ENCODE measurements at places on chromosomes 5 and 9.
A peak's percentile ranks its signal among the peaks of the same experiment; 100 is the strongest.

DNA sequence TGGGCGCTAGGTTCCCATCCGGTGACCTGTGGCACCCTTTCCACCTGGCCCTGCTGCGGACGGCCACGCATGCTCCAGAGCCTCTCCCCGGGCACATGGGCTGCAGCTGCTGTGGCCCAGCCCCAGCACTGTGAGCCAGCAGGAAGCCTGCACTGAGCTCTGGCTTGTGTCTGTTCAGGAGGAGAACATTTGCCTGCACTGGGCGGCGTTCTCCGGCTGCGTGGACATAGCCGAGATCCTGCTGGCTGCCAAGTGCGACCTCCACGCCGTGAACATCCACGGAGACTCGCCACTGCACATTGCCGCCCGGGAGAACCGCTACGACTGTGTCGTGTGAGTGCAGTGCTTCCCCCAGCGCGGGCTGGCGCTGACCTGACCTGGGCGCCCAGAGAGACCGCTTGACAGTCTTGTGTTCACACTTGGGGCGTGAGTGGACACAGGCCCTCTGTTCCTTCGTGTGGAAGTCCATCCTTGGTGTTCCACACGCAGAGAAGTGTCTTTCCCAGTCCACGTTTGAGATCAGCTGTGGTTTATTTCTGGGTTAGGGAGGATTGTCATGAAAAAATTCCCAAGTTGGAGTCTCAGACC lies 66.2 kb upstream of the CACNA1B start:
- no peak for DNase-seq

- peak; percentile 38 for DNase-seq
These were observed 5.7 kb upstream of the SEC16A start for GRCh38 chr9:136488247-136489214.

GRCh38 chr5:54545796-54546195 lies 28.2 kb downstream of the SNX18 start:
- DNase-seq, result no peak

DNA sequence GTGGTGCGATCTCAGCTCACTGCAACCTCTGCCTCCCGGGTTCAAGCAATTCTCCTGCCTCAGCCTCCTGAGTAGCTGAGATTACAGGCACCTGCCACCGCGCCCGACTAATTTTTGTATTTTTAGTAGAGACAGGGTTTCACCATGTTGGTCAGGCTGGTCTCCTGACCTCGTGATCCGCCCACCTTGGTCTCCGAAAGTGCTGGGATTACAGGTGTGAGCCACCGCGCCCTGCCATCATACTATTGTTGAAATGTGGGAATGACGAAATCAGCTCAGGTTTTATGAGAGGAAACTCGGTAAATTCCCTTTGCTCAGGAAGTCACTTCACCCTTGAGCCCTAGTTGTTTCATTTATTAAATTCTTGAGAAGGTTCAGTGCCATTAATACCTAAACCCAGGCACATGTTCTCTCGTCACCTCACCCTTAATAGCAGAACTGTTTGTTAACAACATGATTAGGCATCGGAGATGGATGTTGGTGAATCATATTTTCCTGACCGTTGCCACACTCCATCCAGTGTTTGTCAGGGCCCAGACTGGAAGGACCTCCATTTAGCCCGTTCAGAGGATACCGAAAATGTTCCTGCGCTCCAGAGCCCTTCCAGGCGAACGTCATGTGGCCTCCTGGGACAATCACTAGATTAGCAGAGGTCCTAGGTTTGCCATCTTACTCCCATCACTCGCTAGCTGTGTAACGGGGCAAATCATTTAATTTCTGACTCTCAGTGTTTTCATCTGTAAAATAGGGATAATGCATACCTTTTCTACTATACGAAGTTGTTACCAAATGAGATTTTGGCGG lies 20.0 kb upstream of the CREBRF start:
- DNase-seq, result no peak

- no peak for DNase-seq
These were observed 189.9 kb upstream of the VCAN start for GRCh38 chr5:83281658-83282057.

GRCh38 chr9:100729336-100729895 lies 151.5 kb downstream of the CAVIN4 start:
- no peak for DNase-seq

DNA sequence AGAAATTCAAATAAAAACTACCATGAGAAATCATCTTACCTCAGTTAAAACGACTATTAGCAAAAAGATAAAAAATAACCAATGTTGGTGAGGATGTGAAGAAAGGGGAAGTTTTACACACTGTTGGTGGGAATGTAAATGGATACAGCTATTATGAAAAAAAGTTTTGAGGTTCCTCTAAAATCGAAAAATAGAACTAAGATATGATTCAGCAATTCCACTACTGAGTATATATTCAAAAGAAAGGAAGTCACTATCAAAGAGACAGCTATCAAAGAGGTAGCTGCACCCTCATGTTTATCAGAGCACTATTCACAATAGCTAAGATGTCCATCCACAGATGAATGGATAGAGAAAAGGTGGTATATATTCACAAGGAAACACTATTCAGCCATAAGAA lies 1888.4 kb downstream of the MAT2B start:
- DNase-seq, result no peak

- DNase-seq, result no peak
These were observed 1130.0 kb upstream of the CDH6 start for GRCh38 chr5:30063503-30063902.

GRCh38 chr5:142819292-142819691 lies 49.1 kb downstream of the ARHGAP26 start:
- no peak for DNase-seq

GRCh38 chr5:122436615-122437014 lies 124.6 kb downstream of the SNCAIP start:
- DNase-seq, result peak; percentile 18

GRCh38 chr5:6859023-6859422 lies 145.8 kb downstream of the TENT4A start:
- no peak for DNase-seq

GRCh38 chr5:79576606-79577289 lies 35.5 kb upstream of the TENT2 start:
- no peak for DNase-seq

Measured in NCI-H1417 (cell line).